ENCODE measurements at places on chromosomes 5 and 9.

- DNase-seq: no peak
Observed at GRCh38 chr9:6133346-6134063, 82.1 kb upstream of the IL33 start.

- no peak for DNase-seq
Observed at GRCh38 chr5:129739773-129740172, 8.1 kb upstream of the MINAR2 start.

GRCh38 chr9:91341258-91341746 lies 20.4 kb downstream of the AUH start:
- DNase-seq: no peak

DNA sequence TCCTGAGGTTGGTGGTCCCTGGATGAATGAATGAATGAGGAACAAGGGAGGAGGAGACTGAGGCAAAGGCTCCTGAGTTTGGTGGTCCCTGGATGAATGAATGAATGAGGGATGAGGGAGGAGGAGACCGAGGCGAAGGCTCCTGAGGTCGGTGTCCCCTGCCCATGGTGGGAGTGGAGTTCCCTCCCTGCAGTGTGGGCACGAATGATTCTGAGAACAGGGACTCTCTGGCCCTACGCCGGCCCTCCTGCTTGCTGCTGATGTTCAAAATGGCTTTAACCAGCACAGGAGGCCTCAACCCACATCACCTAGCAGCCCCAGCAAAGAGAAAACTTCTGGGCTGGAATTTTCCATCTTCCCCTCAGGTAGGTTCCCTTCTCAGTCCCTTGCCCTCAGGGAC lies 377.8 kb downstream of the IRX2 start:
- DNase-seq: no peak

- DNase-seq: no peak
Observed at GRCh38 chr9:114387680-114388356, at the start of gene AKNA. AKNA (minus strand) TSS chr9:114387982; CDS start chr9:114381333, 6,649 bp downstream.

DNA sequence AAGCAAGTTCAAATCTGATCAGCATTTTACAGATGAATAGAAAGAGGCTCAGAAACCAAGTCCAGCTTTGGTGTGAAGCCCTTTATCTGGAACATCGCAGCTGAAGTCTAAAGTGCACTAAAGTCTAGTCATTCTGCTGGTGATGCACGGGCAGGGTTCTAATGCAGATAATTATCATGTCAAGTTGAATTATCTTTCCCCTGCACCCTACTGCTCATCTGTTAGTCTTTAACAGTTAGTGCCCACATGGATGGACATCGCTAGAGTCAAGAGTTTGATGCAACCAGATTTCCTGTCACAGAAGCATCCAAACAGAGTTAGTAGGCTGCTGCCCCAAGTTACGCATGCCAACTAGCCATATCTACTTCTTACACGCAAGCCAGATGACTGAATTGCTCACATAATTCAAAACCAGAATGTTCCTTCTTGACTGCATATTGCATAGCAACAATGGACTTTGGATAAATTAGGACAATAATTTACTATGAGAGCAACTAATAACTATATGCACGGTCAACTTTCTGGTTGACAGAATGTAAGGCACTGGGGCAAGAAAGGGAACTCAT lies 1.6 kb upstream of the TOMM5 start:
- DNase-seq: no peak

DNA sequence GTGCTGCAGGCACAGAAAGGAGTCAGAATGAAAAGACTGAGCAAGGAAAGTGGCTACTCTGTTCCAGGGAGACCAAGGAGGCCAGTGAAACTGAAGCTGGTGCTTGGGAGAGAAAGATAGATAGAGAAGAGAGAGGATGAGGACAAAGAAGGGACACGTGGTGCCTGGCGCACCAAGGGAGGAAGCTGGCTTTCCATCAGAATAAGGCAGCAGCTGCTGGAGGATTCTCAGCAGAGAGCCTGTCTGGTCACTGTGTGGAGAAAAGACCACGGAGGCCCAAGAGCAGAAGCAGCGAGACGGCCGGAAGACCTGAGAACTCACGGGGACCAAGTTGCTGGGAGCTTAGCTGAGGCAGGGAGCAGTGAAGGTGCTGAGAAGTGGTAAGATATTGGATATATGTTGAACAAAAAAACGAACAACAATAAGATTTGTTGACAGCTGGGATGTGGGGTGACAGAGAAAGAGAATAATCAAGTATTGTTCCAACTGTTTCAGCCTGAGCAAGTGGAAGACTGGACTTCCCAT lies 116.1 kb downstream of the SEMA5A start:
- no peak for DNase-seq

GRCh38 chr5:102277144-102277543 lies 18.9 kb downstream of the SLCO4C1 start:
- no peak for DNase-seq

- DNase-seq: no peak
Observed at GRCh38 chr5:139065306-139065705, 132.9 kb downstream of the SIL1 start.

DNA sequence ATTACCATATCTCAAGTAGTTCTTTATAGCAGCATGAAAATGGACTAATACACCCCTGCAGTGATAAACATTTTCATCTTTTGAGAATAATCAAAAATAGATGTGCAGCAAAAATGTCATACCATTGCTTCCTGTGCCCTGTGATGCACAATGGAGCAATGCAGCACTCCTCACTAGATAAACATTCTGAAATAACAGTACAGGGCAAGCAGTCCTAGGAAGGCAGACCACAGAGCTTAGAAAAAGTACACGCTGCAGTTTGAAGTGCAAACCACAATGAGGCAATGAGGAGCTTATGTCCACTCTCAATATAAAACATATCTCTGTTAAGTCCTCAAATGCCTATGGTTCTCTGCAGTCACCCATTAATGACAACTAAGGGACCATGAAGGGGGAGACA lies 367.6 kb downstream of the PDE4D start:
- DNase-seq: no peak

- DNase-seq: no peak
Observed at GRCh38 chr9:128159522-128159783, 612 bp upstream of the BBLN start.

DNA sequence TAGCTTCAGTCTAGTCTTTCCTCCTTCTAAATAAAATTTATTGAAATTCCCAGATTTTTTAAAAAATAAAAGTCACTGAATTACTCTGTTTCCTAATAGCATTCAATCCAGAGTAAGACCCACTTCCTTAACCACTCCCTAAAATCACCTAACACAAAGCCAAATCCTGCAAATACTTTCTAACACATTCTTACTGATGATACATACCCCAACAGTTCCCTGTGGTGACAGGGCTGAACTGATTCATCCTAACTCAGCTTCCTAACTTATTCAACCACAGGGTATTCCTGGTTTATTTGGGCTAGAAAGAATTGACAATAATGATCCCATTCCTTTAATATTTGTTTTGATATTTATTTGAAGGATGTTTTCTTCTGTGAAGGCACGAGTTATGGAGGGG lies 40.7 kb upstream of the ZNF300 start:
- DNase-seq: no peak

- DNase-seq: no peak
Observed at GRCh38 chr5:178108966-178109365, 4.4 kb upstream of the N4BP3 start.

- no peak for DNase-seq
Observed at GRCh38 chr5:160158087-160158486, 38.8 kb upstream of the PWWP2A start.

GRCh38 chr5:113293975-113294310 lies 140.8 kb downstream of the TSSK1B start:
- DNase-seq: no peak

DNA sequence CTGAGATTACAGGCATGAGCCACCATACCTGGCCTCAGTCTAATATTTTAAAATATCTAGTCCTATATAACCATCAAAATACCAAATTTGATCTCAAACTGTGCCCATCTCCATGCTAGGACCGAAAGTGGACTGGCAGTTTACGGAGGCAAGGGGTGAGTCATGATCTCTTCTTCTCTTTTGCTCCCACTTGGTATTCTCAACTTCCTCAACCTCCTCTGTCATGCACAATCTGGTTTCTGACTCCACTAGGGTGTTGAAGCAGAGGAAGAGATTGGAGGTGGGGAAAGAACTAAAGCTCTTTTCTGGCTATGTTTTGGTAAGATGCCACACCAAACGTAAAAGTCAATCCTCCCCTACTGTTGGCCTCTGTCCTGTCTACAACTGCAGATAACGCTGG lies 55.9 kb upstream of the CEMIP2 start:
- no peak for DNase-seq
